ENCODE measurements at places on chromosomes 2 and 18.

DNA sequence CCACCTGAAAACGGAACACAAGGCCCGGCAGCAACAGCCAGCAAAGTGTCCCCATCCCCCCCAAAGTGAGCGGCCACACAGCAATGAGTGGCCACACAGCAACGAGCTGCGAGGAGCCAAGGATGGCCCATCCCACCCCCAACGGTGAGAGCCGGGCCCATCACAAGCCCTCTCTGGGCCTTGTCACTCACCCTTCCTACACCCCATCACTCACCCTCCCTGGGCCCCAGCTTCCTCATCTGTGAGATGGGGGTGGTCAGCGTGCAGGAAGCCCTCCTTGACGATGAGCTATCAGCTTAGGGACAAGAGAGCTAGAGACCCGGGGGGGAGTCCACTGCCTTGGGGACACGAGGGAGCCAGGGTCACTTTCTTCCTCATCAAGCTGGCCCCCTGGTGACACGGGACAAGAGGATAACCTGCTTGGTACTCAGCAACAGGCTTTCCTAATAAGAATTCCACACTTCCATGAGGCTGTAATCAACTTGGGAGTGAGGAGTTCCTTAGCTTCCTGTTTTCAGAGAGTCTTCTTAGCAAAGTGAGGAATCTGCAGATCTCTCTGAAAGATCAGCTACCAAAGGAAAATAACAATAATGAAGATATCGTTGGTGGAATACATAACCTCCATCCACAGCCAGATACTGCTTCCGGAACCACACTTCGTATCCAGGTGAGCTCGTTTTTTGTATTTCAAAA, 92.8 kb downstream of the HDAC4 start:
- no peak for DNase-seq

DNA sequence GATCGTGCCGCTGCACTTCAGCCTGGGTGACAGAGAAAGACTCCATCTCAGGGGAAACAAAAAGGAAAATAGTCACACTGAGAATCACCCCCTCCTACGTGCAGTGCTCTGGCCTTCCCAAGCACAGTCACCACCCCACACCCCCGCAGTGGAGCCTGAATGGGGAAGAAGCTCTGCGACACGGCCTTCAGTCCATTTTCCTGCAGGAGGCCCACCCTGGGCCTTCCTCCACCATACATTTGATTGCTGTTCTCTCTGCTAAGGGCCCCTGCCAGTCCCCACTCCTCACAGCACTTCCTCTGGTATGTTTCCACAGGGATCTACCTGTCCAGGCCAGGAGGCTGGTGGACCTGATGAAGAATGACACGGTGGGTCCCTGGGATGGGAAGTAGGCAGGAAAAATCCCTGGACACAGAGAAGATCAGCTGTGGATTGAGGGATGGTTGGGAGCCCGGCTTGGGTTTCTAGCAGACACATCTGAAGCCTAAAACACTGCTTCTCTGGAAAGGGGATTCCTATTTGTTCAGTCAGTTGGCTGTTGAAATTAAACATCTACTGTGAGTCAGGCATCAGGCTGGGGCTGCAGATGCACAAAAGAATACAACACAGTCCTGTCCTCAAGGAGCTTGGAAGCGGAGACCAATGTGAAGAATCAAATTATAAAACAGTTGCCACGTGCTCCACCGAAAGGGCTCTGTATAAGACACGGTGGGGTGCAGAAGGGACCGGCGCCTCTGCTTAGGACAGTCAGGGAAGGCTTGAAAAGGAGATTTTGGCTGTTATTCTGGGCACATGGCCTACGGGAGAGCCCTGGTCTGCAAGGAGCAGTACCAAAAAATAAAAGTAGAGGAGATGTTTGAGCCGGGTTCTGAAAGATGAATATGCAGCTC, 82.2 kb downstream of the PLB1 start:
- DNase-seq = no peak

DNA sequence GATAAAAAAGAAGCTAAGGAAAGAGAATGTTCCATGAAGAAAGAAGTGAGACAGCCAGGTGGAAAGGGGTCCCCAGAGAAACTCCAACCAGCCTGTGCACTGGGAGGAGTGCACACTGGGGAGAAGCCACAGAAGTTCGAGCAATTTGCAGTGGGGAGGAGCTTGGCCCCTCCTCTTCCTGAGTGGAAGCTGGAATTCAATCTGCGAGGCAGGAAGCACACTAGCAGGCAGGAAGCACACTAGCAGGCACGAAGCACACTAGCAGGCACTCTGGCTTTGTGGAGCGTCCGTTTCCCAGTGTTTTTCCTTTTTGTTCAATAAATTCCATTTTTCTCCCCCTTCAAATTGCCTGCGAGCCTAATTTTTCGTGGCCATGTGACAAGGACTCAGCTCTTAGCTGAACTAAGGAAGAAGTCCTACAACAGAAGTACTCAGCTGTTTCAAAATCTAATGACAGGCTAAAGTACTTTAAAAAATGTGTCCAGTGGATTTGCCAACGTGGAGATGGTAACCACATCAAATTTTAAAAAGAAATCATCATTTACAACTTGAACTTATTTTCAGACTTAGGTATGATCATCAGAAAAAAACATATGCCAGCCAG, 21.4 kb upstream of the SPIRE1 start:
- no peak for DNase-seq

- no peak for DNase-seq
Measured at GRCh38 chr2:148545390-148546256, 98.9 kb upstream of the EPC2 start.

DNA sequence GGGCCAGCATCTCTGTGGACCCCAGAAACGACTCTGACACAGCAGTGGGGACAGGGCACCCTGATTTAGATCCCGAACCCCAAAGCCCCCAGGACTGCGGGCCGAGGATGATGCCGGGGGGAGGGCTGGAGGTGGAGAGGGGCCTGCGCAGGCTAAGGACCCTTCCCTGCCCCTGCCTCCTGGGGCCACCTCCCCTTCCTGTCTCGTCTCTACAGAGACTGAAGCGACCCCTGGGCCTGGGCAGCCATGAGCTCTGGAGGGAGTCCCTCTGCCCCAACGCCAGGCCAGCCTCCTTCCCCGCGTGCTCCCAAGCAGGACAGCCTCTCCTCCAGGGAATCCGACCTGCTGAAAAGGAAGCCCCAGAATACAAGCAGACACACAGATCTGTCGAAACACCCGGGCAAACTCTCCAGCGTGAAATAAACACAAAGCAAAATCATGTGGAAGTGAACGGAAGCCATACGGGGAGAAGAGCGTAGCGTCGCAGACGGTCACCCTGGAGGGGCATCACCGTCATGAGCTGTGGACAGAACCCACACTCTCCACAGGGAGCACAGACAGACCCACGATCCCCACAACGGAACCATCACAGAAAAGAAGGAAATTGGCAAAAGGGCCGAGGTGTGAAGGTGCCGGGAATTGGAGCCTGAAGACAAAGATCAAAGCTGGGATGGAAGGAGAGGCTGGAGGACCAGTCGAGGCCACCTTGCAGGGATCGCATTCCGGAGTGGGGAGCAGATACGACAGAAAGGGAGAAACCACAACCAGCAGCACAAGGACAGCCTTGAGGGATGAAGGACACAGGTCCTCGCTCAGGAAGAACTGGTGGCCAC, 51.0 kb upstream of the CTDP1 start:
- no peak for DNase-seq

DNA sequence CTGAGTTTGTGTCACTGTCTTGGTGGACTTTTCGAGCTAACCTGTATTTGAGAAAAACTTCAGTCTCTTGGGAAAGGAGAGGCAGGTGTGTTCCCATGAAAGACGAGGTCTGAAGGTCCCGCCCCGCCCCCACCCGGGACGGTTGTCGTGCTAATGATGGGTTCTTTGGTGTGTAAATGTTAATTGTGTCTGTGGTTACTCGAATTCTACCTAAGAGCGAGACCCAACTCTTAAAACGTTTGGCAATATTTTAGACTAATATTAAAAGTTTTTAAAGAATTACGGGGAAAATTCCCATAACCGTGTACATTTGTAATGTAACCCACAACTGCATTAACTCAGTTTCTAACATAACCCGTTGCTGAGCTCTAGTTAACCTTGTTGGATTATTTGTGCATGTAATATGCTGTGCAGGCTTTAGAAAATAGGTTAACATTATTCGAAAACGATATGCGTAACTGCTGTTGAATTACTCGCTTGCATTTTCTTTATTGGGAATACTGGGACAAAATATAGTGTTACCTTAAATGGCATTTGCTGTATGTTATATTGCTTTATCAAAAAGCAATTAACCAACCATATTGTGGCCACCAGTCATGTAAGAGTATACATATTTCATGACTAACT, 833 bp downstream of the EPB41L5 start:
- no peak for DNase-seq

GRCh38 chr2:225008179-225008856, 34.0 kb downstream of the DOCK10 start:
- DNase-seq = no peak

Measured in activated T-cell treated with anti-CD3 and anti-CD28 coated beads for 24 hours (primary cell).